ENCODE measurements at places on chromosomes 4 and X. TPM values are rescaled to one million over a fixed set of nuclear protein-coding genes. Genes with fewer than 3 reads are reported as not detected.

ETNPPL gene
- 0.10 TPM for polyA plus RNA-seq

HTATSF1 gene
- polyA plus RNA-seq: 49.5 TPM

NDNF gene
- 22.2 TPM for polyA plus RNA-seq

RHOXF1 gene
- polyA plus RNA-seq: not detected

COX7B2 gene
- polyA plus RNA-seq: not detected

IL2 gene
- not detected for polyA plus RNA-seq

NAT8L gene
- polyA plus RNA-seq: 0.82 TPM

APEX2 gene
- 11.4 TPM for polyA plus RNA-seq

EDA gene
- polyA plus RNA-seq: 3.8 TPM

XG gene
- polyA plus RNA-seq: 2.0 TPM

SULT1E1 gene
- 0.16 TPM for polyA plus RNA-seq

PDCL2 gene
- polyA plus RNA-seq: not detected

TECRL gene
- polyA plus RNA-seq: not detected

TMEM255A gene
- polyA plus RNA-seq: 3.2 TPM

NXF2B gene
- polyA plus RNA-seq: not detected

HS3ST1 gene
- polyA plus RNA-seq: 15.8 TPM

SPARCL1 gene
- 1,320 TPM for polyA plus RNA-seq

MID1 gene
- polyA plus RNA-seq: 12.0 TPM

UPF3B gene
- polyA plus RNA-seq: 9.9 TPM

RNF128 gene
- polyA plus RNA-seq: 5.6 TPM

PCDH19 gene
- 2.5 TPM for polyA plus RNA-seq

HPGDS gene
- polyA plus RNA-seq: 1.5 TPM

USP26 gene
- polyA plus RNA-seq: not detected

FRMD7 gene
- polyA plus RNA-seq: not detected

MTCP1 gene
- polyA plus RNA-seq: 7.3 TPM

DCLK2 gene
- 6.2 TPM for polyA plus RNA-seq

UGT2B10 gene
- polyA plus RNA-seq: 0.09 TPM

PABPC1L2A gene
- 0.03 TPM for polyA plus RNA-seq

OPN1LW gene
- polyA plus RNA-seq: not detected

CRMP1 gene
- 12.1 TPM for polyA plus RNA-seq

MSANTD1 gene
- 0.24 TPM for polyA plus RNA-seq

FBXL5 gene
- 75.3 TPM for polyA plus RNA-seq

EIF1AX gene
- 45.7 TPM for polyA plus RNA-seq

EFHC2 gene
- polyA plus RNA-seq: 2.0 TPM

OTC gene
- polyA plus RNA-seq: 0.41 TPM

HSD17B13 gene
- polyA plus RNA-seq: 1.1 TPM

ZNF711 gene
- 7.4 TPM for polyA plus RNA-seq

RAI2 gene
- 54.3 TPM for polyA plus RNA-seq

RENBP gene
- polyA plus RNA-seq: 12.1 TPM

CNGA1 gene
- 2.5 TPM for polyA plus RNA-seq

SORBS2 gene
- 493 TPM for polyA plus RNA-seq

STPG2 gene
- 0.03 TPM for polyA plus RNA-seq

TMEM47 gene
- polyA plus RNA-seq: 47.7 TPM
